Spinal cord (tissue), 10 donors: ENCODE measurements at places on chromosomes 5 and 9. TPM values are rescaled to one million over a fixed set of nuclear protein-coding genes. Genes with fewer than 3 reads are reported as not detected.

DNA sequence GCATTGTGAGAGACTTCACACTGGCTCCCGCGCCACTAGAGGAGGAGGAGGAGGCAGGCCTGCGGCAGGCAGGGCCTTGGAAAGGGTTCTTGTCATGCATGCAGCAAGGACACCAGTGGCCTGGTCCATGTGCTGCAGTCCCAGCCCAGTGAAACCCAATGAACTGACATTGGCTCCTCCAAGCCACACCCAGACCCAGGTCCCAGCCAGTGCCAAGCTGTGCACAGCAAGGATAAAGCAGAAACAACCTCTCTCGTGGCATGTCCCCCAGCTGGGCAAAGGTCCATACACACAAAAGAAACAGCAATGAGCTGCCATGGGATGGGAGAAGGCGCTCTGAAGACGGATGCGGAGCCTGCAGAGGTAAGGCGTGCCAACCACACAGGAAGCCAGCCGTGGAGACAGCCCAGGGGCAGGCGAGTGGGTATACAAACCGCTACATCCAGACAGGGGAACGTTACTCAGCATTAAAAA lies 89.2 kb downstream of the SEMA4D start:
- peak; percentile 33 for DNase-seq

C5orf58 gene
- polyA plus RNA-seq: 1.8 TPM

DNA sequence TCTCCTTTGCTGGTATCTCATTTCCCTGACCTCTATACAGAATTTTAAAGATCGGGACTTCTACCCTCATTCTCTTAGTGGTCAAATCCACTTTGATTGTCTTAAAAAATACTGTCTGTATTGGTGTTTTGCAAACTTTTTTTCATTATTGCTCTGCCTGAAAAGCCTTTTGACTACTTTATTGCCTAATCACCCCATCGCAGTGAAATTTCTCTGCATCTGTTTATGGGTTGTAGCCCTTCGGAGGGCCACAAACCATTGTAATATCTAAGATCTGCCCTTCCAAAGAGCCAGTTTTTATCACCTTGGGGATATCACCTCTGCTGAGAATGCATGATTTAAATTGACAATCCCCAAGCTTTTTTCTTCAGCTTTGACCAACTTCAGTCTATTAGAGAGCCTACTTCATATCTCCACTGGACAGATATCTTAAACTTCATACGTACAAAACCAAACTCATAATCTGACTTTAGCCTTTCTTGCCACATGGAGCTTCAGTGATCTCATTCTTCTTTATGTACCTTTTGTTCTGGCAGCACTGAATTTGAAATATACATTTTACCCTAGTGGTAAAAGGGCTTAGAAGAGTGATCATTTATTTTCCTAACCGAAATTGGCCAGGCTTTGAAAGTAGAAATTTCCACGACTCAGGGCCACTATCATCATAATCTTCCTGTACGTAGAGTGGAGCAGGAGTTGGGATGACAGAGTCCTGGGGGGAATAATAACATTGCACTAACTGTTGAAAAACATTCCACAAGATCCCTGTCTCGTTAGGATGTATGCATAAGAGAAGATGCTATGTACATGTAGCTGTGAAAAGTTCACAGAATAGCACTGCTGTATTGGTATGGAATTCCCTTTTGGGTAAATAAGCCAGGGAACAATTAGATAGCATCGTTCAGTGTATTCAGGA lies 21.4 kb downstream of the KIF2A start:
- no peak for DNase-seq

GRCh38 chr5:59624898-59625297 lies 268.6 kb downstream of the PDE4D start:
- no peak for DNase-seq

SPATA9 gene
- 1.7 TPM for polyA plus RNA-seq

DNA sequence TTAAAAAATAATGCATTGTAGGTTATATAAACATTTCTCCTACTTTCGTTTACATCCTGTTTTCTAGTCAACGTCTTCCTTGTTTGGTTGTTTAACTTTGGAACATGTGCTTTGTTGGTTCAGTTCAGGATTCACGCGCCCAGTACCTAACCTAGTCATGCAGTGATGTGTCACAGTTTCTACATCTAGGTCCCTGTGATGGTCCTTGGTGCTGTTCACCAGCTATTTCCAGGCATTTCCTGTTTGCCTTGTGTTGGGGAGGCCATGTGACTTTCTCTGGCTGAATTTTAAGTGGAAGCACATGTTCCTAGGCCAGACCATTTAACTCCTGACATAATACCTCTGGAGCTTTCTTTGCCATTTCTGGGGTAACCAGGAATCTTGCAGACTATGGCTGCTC lies 292.3 kb downstream of the SMARCA2 start:
- DNase-seq: no peak
